ENCODE measurements at places on chromosomes 13 and 19.
A peak's percentile ranks its signal among the peaks of the same experiment; 100 is the strongest.

DNA sequence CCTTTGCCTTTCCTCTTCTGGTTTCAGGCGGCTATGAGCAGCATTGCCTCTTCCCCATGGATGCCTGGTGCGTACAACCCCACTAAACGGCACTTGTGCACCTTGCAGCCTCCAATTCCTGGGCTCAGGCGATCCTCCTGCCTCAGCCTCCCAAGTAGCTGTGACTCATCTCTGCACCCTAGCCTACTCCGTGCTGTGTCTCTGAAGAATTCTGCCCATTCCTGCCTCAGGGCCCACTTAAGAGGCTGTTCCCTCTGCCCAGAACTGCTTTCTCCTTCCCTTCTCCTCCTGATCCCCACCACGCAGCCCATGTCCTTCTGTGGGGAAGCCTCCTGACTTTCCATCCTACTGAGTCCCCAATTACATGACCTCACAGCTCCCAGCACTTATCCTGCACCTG is 142.2 kb upstream of the ZNF507 start:
- no peak for DNase-seq

DNA sequence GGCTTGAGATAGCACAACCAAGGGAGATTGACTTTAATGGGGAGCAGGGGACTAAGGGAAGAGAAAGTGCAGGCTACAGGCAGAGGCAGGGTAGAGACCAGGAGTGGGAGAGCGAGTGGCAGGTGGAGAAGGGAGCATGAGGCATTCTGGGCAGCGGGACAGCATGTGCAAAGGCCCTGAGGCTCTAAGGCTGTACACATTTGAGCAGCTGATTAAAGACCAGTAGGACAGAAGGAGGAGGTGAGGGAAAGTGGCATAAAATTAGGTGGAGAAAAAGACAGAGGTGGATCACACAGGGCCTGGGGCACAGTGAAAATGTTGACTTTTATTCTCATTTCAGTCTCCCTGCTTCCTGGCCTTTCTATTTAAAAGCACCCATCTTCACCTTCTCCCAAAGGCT is 74.4 kb downstream of the ALOX5AP start:
- no peak for DNase-seq

DNA sequence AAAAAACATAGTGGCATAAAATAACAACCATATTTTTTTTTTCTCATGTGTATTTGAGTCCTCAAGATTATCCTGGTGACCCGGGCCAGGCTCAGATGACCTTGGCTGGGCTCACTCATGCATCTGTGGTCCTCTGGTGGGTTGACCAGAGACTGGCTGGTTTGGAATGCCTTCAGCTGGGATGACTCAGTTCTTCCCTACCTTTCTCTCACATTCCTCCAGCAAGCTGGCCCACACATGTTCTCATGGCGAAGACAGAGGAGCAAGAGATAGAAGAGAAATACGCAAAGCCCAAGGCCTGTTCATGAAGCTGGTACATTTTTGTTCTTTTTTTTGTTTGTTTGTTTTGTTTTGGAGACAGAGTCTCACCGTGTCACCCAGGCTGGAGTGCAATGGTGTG is 14.3 kb upstream of the ZNF541 start:
- no peak for DNase-seq

DNA sequence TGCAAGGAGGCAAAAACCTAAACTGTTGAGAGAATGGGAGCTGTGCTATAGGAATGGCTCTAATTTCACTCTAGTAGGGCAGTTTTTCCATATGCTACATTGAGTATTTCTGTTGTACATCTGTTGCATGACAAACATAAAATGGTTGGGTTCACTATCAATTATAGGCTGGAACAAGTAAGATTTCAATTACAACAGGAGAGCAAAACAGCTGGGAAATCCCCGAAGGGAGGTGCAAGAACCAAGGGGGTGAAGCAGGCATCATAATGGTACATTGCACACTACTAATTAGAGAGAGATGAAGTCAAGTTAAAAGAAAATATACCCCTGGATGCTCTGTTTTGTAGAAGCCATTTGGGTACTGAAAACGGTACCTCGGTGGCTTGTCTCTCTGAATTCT is 389.5 kb downstream of the PCDH9 start:
- no peak for DNase-seq

DNA sequence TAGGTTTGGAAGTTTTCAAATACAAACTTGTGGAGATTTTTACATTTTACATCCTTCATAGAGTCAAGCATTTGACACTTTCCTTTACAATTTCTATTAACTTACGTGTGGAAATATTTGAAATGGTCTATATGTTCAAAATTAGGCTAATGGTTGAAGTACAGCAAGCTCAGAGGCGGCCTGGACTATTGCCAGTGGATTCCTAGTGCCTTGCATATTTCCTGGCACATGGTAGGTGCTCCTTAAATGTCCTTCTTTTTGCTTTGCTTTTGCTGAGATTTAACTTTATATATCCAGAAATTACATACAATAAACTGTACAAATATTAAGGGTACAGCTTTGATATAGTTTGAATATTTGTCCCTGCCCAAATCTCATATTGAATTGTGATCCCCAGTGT is 93.9 kb downstream of the UBL3 start:
- DNase-seq, result no peak

DNA sequence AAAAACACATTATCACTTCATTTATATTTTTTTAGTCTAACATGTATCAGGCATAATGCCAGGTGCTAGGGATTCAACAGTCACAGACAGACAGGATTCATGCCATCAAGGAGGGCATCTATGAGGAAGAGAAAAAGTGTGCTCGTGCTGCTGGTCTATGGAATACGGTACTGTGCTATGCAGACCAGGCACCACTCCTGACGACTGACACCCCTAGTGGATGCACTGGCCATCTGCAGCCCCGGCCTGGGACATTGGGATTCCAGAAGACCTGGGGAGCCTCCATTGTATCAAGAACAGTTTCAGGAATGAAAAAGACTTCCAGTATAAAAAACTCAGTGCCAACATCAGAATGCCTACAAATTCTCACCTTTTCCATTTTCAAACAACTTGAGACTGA is 94.0 kb downstream of the KLF12 start:
- DNase-seq, result peak; percentile 31

- DNase-seq, result no peak
Observed at GRCh38 chr19:51830274-51830673, 35.3 kb downstream of the FPR3 start.

All from GM12864 (cell line).